ENCODE measurements at places on chromosomes 1 and 21.

GRCh38 chr1:31064111-31064717 lies 1.3 kb downstream of the PUM1 start:
- DNase-seq: no peak

DNA sequence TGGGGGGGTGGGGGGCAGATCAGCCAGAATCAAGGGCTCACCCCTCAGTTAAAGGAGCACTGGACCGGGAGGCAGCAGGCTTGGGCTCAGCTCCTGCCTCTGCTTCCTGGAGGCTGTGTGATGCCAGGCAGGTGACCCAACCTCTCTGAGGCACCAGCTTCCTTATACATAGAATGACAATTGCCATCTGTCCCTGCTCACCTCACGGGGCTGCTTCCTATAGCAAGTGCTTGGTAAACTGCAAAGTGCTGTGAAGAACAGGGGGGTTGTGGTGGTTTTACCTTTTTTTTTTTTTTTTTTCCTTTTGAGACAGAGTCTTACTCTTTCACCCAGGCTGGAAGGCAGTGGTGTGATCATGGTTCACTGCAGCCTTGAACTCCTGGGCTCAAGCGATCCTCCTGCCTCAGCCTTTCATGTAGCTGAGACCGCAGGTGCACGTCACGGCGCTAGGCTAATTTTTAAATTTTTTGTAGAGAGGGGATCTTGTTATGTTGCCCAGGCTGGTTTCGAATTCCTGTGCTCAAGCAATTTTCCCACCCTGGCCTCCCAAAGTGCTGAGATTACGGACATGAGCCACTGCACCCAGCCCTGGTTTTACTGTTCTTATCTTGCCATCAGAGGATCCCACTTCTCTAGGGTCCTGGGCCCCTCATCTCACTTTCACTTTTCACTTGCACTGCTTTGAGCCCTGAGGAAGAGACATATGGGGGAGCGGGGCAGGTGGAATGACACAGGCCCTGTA lies 11.6 kb downstream of the KCNQ4 start:
- no peak for DNase-seq

GRCh38 chr1:231951374-231951773 lies 324.8 kb downstream of the DISC1 start:
- no peak for DNase-seq

DNA sequence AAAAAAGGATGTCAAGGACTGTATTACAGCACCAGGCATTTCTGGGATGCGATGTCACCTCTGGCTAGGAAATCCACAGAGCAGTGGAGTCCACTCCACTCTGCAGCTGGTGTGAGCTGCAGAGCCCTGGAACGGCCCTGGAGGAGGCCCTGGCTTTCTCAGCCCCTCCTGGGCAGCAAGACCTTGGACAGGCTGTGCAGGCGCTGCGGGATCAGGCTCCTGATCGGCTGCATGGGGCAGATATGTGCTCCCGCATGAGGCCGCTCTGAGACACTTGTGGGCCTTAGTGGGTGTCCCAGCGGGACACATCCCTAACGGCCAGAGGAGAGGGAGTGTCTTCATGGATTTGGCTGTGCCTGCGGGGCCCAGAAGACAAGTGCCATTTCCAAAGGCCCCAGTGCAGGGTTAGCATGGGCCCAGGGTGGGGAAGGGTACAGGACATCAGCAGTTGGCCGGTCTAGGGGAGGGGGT lies 6.2 kb downstream of the DNMT3L start:
- no peak for DNase-seq

GRCh38 chr1:197632651-197633050 lies 142.6 kb downstream of the DENND1B start:
- no peak for DNase-seq

DNA sequence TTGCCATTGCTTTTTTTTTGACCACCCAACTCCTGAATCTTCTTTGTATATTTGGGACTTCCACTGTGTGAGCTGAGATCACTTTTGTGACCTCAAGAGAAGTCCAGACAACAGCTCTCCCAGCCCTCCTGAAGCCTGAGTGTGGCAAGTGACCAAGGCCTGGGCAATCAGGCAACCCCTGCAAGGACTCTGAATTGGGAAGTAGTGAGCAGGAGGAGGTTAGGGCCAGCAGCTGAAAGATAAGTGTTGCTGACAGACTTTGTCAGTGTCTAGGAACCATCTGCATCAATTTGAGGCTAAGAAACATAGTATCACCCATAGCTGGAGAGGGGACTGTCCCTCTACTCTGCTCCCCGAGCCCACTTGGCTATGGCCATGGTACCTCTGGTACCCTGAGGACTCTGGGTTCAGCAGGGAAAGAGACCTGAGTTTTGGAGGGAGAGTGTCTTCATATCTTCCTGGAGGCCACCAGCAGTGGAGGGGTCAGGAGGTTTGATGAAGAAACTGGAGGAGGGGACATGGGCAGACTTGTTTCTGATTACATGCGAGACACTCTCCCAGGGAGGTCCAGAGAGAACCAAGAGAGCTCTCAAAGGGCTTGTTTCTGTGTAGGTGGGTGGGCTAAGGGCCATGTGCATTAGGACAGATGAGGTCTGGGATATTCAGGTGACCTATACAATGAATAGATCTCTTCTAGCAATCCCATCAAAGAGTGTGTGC lies 147.0 kb upstream of the DNAH14 start:
- no peak for DNase-seq

DNA sequence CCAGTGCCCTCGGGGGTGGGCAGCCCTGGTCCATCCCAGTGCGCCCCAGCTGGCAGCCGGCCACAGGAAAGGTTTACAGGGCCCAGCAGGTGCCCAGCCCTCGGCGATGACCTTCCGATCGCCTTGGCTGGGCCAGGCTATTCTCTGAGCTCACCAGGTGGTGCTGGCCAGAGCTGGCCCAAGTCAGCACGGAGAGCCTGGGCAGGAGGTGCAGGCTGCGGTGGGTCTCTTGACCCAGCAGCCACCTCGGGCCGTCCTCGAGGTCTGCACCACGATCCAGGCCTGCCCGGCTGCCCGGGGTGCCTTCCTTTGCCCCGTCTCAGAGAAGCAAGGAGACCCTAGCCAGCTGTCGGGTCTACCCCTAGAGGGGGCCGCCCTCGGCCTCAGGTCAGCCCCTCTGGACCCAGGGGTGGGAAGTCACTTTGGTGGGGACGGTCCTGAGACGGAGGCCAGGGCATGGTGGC lies 370 bp downstream of the PERM1 start:
- DNase-seq: no peak

DNA sequence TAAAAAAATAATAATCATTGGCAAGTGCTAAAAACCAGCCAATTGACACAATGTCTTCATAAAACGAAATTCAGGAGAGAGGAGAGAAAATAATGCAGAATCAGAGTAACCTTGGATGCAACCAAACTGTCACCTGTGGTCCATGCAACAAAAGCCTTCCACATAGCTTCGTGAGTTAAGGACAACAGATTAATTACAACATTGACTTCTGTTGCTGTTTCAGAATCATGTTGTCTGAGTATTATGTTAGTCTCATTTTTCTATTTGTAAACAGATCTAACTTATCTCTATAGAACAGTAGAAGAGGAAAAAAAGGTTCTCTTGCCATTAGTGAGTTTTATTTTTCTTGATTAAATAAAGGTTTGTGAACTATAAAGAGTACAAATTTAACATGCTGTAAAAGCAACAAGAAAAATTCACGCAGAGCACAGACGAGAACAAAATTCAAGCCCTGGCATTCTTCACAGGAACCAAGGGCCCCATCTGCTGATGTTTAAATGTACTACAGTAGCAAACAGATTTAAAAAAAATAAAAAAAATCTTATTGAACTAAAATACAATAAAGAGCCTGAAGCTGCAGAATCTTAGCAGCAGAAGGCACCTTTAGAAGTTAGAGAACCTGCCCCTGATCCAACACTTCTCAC lies 381.1 kb upstream of the PKN2 start:
- DNase-seq: peak; percentile 1

GRCh38 chr1:151143057-151143435 lies 3.4 kb downstream of the SEMA6C start:
- no peak for DNase-seq

DNA sequence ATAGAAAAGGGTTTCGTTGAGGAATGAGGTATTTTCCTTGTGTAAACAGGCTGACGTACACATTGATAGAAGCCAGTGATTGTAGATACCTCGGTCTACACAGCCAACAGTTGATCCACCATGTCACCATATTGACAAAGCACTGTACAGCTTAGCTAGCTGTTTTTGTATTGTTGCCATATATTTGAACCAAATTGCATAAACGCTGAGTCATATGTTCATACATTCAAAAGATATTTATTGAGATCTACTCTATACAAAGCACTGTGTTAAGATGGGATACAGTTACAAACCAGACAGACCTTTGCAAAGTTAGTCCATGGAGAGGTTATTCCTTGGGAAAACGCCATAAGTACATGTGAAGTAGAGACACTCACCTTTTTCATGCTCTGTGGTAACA lies 132.4 kb upstream of the ATP1B1 start:
- DNase-seq: no peak

DNA sequence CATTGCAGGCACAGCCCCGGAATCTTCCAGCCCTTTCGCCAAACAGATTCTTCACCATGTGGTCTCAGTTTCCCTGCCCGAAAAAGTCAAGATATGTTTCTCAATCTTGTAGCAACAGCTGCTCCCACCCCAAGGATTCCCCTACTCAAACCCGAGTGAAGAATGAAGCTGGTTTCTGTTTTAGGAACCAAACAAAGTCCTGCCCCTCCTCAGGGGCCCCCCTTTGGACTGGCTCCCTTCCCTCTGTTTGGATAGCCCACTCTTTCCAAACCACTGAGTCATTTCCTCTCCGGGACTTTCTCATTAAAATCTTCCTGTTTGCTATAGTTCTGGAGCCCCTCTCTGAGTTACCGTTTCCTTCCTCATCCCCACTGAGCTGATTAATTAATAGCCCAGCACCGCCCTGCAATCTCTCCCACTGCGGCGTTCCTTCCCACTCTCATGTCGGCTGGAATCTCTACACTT lies 100.9 kb downstream of the TSEN15 start:
- DNase-seq: no peak

Data from memory B cell (primary cell).